ENCODE measurements at places on chromosomes 3 and 15. TPM values are rescaled to one million over a fixed set of nuclear protein-coding genes. Genes with fewer than 3 reads are reported as not detected.
A peak's percentile ranks its signal among the peaks of the same experiment; 100 is the strongest.

KIF7 gene
- 2.4 TPM for total RNA-seq

- DNase-seq = no peak
- no peaks in the 10 kb centered on the region for H3K27me3 ChIP-seq
- H3K4me1 ChIP-seq = no peaks in the 10 kb centered on the region
- no peak overlapping the region for H3K27ac ChIP-seq
Observed at GRCh38 chr15:80557441-80558234, 137.5 kb upstream of the ABHD17C start.

EFL1 gene
- total RNA-seq = 12.9 TPM

HIGD2B gene
- not detected for total RNA-seq

GRCh38 chr15:38455092-38455491 is 1.2 kb downstream of the FAM98B start:
- H3K27me3 ChIP-seq = no peaks in the 10 kb centered on the region
- no peak for DNase-seq
- peak overlapping the region; percentile 96 for H3K27ac ChIP-seq

DNA sequence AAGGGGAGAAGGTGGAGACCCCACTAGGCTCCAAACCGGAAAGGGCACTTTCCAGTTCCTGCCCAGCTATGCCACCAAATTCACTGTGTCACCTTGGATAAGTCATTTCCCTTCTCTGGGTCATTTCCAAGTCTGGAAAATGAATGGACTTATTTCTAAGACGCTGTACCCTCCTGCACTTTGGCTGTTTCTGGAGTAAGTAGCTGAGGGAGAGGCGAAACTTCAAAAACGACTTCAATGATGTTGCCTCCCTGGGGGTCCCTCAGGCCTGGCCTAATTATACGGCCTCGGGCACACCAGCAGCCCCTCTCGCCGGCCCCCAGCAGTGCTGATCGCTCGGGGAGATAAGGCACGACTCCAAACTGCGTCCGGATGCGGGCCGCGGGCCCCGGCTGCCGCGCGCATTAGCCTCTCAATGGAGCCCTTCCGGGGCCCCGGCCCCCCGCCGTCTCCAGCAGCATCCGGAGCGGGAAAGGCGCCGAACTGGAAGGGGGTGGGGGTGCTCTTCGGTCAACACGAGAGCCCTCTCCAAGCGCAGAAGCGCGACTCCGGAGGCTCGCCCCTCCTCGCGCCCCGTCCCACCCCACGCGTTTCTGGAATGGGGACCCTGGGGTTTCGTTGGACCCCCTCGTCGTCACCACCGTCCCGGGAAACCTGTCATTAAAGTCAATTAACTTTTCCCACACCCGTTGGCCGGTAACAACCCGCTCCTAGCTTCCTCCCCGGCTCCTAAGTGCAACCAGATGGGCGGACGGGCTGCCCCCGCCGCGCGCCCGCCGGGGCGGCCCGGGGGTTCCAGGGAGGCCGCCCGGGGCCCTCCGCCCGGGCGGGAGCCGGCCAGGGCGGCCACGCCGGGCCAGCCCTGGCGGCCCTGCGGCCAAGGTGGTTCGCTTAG is 4.8 kb downstream of the HES1 start:
- H3K4me3 ChIP-seq = peak overlapping the region; percentile 63
- H3K27me3 ChIP-seq = no peaks in the 10 kb centered on the region
- H3K27ac ChIP-seq = peak overlapping the region; percentile 99

DNA sequence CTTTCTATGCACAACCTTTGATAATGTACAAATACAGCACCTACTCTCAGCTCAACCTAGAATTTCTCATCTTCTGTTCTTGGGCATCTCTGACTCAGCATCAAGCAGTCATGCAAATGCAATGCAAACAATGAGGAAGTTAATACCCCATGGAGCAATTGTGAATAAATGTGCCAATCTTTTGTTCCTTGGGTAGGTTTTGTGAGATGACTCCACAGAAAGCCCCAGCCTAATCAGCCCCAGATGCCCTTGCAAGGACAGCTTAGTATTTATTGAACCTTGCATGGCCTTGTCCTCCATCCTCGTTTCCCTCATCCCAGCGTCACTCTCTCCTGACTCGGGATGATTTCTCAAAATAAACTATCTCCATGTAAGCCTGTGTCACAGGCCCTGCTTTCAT is 494.7 kb upstream of the NECTIN3 start:
- H3K36me3 ChIP-seq = no peaks in the 10 kb centered on the region
- H3K4me1 ChIP-seq = no peaks in the 10 kb centered on the region
- no peaks in the 10 kb centered on the region for H3K27me3 ChIP-seq
- DNase-seq = no peak
- no peak overlapping the region for H3K4me3 ChIP-seq
- no peak overlapping the region for H3K27ac ChIP-seq

GRCh38 chr3:144660186-144660585 is 688.6 kb downstream of the DIPK2A start:
- H3K27me3 ChIP-seq = no peaks in the 10 kb centered on the region
- no peak overlapping the region for H3K4me3 ChIP-seq

MKRN2 gene
- total RNA-seq = 34.3 TPM

- no peaks in the 10 kb centered on the region for H3K27me3 ChIP-seq
- H3K27ac ChIP-seq = no peak overlapping the region
- no peaks in the 10 kb centered on the region for H3K4me1 ChIP-seq
- no peaks in the 10 kb centered on the region for H3K36me3 ChIP-seq
Observed at GRCh38 chr3:105274536-105274935, 92.2 kb upstream of the ALCAM start.

ERICH6 gene
- 0.55 TPM for total RNA-seq

All from left ventricle myocardium inferior (tissue), 1 donor.